Activated naive CD4-positive, alpha-beta T cell treated with anti-CD3 and anti-CD28 coated beads, Interleukin-2, amount 50 U/mL, for 16 hours (primary cell): ENCODE measurements at places on chromosomes 4 and X.

DNA sequence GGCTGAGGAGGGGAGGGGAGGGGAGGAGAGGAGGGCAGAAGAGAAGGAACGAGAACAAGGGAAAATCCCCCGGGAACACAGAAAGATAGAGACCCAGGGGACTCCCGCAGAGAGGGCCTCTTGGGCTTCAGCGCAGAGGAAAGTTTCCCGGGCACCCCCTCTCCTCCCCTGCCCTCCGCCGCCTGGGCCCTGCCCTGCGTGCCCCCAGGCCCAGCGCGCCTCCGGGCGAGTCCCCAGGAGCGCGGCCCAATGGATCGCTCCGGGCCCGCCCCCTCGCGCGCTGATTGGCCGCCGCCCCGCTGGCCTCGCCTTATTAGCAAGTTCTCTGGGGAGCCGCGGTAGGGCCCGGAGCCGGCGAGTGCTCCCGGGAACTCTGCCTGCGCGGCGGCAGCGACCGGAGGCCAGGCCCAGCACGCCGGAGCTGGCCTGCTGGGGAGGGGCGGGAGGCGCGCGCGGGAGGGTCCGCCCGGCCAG is at the start of gene MSX1:
Gene MSX1, plus strand, starts transcription at position 341 of the 474 bp plus-strand sequence. CDS start 235 bp downstream, outside the sequence.
- DNase-seq: peak; percentile 34

DNA sequence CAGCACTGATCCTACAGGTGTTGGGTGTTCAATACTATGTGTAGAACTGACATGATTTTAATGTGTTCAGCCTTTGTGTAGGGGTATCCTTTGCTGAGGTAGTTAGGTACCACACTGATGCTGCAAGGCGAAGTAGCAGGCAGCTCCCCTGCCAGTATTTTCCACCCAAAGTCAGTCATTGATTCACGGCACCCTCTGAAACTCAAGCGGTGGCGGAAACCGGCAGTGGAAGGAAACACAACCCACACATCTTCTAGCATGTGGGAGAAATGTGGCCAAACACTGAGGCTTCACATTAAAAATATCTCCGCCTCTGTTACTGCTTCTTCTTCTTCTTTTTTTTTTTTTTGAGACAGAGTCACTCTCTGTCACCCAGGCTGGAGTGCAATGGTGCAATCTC is 126.3 kb downstream of the AASDH start:
- DNase-seq: peak; percentile 60

- no peak for DNase-seq
These were observed 49.2 kb downstream of the SMARCAD1 start for GRCh38 chr4:94256828-94257227.

DNA sequence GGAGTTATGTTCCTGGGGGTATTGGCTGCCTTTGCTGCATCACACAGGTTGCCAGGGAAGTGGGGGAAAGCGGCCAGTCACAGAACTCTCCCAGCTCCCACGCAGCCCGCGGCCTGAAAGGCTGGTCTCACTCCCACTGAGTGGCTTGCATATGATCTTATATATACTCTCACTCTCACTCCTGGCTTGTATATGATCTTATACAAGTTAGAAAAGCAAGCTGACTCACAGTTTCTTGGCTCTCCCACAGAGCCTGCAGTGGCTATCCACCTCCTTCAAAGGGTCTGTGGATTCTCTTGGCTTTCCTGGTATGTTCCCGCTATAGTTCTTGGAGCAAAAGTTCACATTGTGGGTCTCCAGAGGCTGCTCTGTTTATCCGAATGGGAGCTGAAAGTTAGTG is 833.5 kb upstream of the GALNTL6 start:
- no peak for DNase-seq

DNA sequence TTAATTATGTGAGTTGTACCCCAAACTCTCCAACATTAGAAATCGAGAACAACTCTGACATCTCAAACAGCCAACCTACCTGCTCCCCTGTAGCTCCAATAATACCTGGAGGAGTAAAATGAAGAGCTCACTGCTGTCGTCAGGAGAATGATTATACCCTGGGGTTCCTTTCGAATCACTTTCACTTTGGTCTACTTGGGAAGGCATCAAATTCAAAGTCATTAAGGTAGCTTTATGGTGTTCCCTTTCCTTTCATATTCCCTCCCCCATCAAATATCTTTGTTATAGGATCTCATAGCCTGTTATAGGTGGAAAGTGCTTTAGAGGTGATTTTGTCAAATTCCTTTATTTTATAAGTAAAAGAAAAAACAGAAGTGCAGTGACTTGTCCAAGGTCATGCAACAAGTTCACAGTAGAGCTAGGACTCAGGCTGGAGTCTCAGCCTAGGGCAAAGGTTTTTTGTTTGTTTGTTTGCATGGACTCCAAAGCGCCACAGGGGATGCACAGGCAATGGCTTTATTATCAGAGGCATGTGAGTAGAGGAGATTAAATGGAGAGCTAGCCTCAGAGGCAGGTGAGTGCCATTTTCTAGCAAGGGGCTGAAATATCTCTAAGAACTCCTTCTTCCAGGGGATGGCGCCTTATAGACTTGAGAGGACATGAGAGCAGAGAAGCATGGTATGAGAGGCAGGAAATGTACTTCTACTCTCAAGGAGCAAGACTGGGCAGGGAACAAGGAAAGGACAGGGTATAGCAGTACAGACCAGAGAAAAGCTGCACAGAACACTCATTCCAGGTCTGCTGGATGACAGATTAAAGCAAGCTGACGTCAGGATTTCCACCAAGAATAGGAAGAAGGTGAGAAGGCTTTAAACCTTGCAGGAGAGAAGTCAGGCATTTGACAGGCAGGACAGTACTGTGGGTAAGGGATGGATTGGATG is 262.1 kb upstream of the GPC4 start:
- DNase-seq: no peak

DNA sequence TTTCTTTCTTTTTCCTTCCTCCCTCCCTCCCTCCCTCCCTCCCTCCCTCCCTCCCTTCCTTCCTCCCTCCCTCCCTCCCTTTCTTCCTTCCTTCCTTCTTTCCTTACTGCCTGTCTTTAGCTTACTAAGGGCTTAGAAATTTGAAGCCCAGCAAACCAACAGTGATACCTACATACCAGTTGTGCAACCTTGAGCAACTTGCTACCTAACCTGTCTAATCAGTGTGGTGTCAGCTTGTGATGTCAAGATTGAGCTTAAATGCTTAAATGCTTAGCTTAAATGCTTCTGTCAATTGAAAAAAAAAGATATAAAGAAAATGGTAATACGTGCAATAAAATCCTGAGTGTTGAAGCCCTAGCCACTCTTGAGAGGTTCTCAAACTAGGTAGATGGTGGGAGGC is 728.6 kb downstream of the TRIML1 start:
- no peak for DNase-seq

GRCh38 chrX:80578517-80579105 is 158.4 kb downstream of the TENT5D start:
- DNase-seq: no peak

DNA sequence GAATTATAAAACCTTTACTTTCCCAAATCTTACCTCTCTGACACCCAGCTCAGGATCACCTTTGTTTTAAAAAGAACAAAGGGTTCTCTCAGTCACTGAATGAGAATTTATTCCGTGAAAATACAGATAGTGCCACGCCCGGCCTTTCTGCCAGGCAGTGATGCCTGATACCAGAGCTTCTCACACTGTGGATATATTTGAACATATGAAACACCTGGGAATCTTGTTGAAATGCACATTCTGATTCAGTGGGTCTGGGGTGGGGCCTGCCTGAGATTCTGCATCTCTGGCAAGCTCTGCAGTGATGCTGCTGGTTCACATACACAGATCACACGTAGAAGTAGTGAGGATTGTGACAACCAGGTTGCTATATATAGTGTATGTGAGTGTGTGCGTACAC is 46.0 kb downstream of the ELOVL6 start:
- no peak for DNase-seq

DNA sequence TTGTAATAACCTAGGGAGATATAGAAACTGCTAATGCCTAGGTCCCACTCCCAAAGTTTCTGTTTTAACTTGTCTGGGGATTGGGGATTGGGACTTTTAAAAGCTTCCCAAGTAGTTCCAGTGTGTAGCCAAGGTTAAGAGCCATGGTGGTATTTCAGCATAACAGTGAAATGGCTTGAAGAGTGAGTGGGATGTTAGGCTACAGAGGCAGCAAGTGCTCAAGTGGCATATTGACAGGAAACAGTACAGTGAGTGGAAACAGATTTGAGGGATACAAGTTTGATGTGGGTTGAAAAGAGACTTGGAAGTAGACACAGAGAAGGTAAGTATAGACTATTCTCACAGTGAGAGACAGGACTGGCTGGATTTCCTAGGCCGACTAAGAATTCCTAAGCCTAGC is 217.6 kb upstream of the CNKSR2 start:
- DNase-seq: no peak

GRCh38 chr4:9931146-9931545 is 90.2 kb downstream of the SLC2A9 start:
- DNase-seq: no peak

DNA sequence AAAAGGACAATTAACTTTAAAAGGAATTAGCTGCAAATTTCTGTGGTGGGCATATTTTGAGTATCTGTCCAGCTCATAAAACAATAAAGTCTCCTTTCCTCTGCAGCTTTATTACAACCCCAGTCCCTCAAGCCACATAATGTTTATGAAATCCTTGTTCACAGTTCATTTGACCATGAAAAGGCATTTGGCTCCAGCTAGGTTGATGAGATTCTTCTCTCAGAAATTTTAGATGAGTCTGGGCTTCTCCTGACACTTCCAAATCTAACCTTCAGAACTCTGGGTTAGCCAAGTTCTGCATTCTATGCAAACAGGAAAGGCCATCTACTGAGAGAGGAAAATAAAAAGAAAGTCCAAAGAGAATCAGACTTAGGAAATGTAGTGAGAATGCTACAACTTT is 156.8 kb downstream of the GRXCR1 start:
- DNase-seq: no peak

DNA sequence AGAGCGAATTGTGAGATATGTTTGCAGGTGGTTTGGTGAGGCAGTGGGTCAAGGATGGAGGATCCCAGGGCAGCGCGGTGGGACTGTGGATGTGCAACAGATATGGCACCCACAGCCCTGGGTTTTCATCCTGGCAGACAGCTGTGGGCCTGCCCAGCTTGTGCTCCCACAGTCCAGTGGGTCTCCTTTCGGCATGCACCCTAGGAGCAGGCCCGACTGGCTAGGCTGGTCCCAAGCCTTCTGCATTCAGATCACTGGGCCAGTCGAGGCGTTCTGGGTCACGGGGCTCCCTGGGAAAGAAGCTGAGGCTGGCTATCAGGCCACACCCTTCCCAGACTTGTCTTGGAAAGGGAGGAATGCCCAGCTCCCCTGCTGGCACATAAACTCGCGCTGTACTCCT is 2289.6 kb downstream of the ARAP2 start:
- DNase-seq: no peak

- no peak for DNase-seq
These were observed 718.9 kb downstream of the ARAP2 start for GRCh38 chr4:35525192-35525978.

DNA sequence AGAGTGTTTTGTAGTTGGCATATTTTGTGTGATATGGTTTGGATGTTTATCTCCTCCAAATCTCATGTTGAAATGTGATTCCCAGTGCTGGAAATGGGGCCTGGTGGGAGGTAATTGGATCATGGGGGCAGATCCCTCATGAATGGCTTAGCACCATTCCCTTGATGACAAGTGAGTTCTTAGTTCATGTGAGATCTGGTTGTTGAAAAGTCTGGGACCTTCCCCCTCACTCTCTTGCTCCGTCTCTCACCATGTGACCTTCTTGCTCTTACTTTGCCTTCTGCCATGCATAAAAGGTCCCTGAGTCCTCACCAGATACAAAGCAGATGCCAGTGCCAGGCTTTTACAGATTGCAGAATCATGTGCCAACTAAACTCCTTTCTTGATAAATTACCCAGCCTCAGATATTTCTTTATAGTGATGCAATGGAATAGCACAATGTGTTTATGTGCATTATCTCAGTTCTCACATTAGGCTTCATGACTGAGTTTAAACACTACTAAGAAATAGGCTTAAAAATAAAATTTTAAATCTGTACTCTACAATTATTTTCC is 1348.8 kb downstream of the STIM2 start:
- DNase-seq: no peak

- DNase-seq: no peak
These were observed 52.1 kb upstream of the RAP1GDS1 start for GRCh38 chr4:98209111-98209510.

GRCh38 chrX:74579597-74580198 is 34.7 kb downstream of the RLIM start:
- no peak for DNase-seq

DNA sequence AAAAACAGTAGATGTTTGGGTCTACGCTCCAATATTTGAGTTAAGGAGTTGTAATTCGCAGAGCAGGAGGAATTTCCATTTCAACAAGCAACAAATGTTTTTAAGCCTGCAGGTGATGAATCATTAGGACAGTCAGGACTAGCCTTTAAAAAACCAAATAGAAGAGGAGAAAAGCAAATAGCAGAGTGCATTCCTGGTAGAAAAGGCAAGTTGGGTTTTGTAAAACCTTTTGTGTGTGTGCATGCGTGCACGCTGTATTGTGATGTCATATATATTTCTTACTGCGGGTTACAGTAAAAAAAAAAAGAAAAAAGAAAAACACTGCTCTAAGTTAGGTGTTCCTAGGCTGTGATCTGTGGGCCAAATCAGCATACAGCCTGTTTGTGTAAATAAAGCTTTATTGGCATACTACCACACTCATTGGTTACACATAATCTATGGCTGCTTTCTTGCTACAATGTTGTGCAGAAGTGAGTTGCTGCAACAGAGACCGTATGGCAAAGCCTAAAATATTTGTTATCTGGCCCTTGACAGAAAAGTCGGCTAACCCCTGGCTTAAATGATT is 135.6 kb downstream of the MID1 start:
- DNase-seq: no peak

DNA sequence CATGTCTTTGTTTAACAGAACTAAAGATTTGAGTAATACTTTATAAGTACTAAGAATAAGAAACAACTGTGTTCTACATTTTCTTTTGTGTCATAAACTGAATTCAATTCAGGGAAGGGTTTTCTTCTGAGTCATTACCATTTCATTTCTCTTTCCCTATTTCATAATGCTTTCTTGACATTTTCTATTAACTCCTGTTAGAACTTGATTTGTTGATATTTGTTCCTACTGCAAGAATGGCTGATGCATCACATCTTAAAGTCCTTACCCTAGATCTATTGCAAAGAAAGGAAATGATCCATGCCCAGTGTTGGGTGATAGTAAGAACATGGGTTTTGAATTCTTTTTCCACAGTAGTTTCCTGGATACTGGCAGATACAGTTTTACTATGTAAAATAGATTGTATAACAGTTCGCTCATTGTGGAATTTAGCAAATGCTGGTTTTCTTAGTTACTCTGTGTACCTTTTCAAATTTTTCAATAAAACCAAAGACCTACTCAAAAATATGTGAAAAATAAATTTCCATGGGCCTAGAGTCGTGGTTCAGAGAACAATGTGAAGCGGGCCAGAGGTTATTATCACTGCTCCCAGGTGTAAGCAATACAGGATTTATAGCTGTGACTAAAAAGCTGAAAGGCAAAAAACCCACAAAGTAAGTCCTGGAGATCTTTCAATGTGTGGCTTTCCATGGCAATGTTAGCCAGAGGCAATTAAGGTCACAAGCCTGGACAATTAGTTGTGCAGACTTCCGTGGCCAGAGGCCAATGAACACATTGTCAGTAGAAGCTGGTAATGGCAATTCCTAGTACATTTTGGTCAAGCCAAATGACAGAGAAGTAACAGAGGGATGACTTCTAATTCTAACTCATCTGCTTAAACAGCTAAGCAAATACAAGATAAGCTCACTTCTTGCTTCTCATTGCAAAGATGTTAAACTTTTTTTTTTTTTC is 127.3 kb upstream of the FAT4 start:
- DNase-seq: no peak

- DNase-seq: no peak
These were observed 1.8 kb downstream of the MAD2L1 start for GRCh38 chr4:120064887-120065286.
